ENCODE measurements at places on chromosomes 12 and 14.
A peak's percentile ranks its signal among the peaks of the same experiment; 100 is the strongest.

- DNase-seq: no peak
Measured at GRCh38 chr14:91401751-91402150, 15.9 kb downstream of the CCDC88C start.

GRCh38 chr12:14710632-14711320, 14.4 kb upstream of the GUCY2C start:
- no peak for DNase-seq

DNA sequence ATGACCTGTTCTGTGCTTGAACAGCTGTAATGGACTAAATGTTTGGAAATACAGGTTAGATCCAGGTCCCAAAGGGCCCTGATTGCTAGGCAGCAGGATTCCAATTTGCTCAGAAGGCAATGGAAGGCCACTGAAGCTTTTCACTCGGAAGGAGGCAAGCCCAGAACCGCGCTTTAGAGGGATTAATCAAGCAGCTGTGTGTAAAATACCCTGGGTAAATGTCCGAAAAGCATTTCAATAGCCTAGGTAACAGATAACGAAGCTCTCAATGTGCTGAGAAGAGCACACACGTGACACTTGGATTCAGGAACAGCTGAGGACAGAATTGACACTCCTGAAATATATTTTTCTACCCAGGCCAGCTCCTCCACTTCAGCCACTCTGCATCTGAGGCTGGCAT, 436.1 kb downstream of the TMEM132D start:
- DNase-seq: no peak

- DNase-seq: no peak
Measured at GRCh38 chr14:27506272-27506671, 908.4 kb upstream of the NOVA1 start.

DNA sequence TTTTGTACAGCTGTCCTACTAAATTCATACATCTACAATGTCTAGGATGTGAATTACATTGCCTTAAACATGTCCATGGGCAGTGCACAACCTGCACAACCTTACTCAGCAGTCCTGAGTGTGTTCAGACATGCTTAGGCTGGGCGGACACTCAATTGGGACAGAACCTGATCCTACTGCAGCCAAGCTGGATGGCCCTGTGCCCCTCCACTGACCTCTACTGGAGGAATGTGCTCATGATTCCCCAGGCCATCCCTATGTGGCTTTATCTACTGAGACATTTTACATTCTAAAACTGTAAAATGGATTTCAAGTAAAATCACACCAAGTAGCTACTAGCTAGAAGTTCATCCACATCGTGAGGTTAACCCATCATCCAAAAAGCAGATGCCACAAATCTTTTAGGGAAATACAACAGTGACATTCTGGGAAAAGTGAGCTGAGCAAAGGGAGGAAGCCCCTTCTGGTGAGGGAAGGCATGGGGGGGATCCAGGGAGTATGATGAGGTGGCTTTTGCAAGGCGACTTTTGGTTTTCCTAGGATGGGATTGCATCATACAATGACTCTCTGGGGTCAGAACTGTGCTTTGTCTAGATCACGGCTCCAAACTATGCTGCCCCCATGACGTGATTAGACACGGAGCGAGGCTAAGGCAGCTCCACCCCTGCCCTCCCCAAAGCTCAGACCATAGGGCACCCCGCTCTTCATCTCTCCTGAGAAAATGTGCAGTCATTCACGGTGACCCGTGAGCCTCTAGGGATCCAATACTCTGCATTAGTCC, 911.7 kb upstream of the TMEM132C start:
- DNase-seq: peak; percentile 17

DNA sequence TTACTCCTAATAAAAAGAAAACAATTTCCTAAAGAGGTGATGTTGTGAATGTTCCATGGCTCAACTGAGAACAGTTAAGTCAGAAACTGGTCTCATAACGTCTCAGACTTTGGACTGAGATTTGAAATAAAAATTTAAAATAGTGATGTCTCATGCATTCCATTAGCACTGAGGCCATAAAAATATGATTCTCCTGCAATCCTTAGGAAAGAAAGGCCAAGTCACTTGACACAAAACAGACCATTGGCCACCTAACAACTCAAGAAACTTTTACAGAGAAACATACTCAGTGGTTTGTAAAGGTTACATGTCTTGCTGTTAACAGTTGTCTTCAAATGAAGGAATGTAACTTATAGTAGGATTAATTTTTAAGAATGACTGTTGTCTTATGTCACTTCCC, 58.1 kb downstream of the STAB2 start:
- DNase-seq: peak; percentile 45

- DNase-seq: peak; percentile 59
Measured at GRCh38 chr12:95908573-95908972, 33.8 kb downstream of the CCDC38 start.

DNA sequence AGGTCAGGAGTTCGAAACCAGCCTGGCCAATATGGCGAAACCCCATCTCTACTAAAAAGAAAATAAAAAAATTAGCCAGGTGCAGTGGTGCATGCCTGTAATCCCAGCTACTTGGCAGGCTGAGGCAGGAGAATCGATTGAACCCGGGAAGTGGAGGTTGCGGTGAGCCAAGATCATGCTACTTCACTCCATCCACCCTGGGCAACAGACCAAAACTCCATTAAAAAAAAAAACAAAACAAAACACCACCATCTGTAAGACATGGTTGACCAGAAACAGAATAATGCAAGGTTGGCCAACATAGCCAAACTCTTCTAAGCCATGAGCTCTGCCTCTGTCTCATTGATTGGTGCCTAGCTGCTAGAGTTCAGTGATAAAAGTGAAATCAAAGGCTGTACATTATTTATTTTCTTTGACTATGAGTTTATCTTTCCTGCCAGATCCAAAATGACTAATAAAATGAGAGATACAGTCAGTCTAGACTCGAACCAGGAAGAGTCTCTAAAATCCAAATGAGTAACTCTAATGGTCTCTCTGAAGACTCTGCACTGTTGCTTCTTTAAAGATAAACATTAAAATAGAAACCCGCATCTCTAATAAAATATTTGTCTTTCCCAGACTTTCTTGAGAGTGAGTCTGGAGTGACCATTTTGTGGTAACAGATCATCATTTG, 404.7 kb downstream of the DAD1 start:
- DNase-seq: no peak

Measured in fibroblast of skin of right quadriceps (primary cell).